Nucleus accumbens (tissue), 56 donors: ENCODE measurements at places on chromosomes 3 and 15.

DNA sequence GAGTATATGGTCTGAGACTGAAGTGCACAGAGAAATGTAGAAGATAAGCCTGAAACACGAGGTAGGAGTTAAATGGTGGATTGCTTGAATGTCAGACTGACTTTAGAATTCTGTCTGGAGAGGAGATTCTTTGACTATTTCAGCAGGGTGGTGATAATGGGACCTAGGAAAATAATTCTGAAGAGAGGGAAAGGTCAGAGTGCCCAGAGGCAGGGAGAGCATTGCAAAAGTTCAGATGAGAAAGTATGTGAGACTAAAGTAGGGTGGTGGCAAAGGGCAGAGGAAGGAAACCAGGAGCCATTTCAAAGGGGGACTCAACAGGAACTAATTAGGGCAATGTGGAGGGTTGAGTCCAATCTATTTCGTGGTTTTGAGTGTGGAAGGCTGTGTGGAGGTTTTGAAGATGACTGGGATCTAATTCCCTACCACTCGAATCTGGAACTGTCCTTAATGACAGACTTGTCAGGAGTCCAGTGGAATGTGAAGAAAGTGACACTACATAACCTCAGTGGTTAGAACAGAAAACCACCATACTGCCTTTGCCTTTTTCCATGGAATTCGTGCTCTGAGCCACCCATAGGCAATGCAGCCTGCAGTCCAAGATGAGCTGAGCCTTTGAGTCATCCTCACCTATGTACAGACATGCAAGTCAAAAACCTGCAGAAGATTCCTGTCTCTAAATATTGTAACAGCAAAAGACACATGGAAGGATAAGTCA lies 16.1 kb downstream of the CPOX start:
- DNase-seq: no peak

- DNase-seq: no peak
Observed at GRCh38 chr15:57218826-57219576, 157.3 kb upstream of the CGNL1 start.

DNA sequence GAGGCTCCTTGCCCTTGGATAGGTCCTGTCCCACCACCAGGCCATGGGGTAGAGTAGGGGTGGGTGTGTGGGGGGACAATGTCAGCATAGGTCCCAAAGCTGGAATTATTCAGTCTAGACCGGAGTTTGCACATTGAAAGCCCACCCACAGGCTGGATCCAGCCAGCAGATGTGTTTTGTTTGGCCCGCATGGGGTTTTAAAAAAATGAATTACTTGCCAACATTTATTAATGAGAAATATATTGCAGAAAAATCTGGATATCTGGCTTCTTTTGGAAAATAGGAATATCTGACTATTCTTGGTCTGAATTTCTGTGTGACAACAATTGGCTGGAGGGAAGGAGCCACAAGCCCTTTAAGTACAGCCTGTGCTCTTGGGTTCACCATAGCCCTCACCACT lies 17.3 kb upstream of the LRIG1 start:
- DNase-seq: no peak

DNA sequence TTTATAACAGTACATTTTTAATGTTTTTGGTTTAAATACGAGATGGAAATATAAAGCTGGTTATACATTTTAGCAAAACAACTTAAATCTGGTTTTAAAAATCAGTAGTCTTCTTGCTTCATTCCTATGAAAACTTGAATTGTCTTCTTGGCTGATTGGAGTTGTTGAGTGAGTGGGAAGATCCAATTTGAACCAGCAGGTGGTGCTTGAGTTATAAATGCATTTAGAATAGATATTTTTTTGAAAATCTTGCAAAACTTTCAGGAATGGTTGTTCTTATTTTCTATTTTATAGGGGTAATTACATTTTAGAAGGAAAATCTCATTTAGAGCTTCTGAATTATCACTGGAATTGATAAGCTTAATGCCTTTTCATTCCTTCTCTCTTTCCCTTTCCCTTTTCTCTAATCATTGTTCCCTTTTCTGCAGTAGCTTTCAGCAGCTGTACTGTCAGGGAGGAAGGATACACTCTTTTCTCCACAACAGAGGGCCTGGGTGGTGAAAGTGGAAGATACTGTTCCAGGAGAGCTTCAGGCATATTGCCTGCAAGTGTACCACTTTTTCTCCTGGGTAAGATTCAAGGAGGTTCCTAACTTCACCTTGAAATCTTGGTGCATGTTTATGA lies 335.6 kb downstream of the NLGN1 start:
- DNase-seq: no peak

DNA sequence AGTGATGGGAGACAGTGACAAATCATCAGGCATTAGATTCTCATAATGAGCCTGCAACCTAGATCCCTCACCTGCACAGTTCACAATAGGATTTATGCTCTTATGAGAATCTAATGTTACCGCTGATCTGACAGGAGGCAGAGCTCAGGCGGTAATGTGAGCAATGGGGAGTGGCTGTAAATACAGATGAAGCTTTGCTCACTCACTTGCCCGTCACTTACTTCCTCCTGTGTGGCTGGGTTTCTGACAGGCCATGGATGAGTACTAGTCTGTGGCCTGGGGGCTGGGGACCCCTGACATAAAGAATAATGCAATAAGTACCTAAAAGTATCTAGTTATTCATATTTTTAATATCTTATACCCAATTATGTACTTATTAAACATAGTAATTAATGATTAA lies 15.6 kb downstream of the IQCB1 start:
- no peak for DNase-seq

DNA sequence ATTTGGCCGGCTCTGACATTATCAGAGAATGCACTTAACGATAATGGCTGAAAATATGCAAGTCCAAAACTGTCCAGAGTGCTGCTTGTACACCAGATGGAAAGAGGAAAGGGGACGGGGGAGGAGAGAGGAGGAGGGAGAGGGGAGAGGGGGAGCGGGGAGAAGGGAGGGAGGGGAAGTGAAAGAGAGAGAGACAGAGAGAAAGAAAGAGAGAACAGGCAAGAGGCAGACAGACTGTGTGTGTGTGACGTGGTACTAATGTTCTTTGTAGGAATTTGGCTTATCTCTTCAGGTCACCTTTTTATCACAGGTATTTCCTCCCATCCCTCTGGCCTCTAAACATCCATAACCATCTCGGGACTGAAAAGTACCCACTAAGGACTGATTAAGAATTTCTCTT lies 75.1 kb upstream of the LMOD3 start:
- no peak for DNase-seq

DNA sequence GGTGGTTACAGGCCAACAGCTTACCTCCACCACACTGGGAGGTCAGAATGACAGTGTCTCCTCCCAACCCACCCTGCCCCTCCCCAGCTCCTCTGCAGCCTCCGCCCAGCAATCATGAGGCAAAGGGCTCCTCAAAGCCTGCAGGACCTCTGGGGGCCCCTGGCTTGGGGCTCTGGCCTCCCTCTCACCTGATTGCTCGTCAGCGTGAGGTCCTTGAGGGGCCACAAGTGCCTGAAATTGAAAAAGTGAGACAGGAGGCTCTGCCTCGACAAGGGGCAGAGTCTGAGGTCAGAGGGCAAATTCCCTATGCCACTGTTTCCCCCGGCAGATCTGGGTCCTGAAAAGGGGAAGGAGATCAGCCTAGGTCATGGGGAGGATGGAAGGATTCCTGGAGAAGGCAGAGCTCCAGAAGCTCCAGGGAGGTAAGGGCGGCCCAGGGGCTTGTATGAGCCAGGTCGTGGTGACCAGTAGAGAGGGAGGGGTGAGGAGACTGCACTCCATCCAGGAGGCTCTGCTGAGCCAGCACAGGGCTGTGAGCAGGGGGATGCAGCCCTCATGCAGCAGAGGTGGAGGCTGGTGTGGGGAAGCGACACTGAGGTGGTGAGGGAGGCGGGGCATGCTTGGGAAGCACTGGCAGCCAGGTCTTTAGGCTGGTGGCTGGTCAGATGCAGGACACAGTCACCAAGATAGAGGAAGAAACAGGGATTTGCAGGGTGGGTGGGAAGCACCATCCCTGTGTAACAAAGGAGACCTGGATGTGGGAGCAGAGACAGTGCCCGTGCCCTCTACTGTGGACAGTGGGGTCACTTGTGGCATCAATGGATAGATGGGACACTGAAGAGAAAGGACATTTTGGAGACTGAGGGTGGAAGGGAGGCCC lies 20.1 kb downstream of the ALS2CL start:
- no peak for DNase-seq

GRCh38 chr3:64674591-64675076 lies 13.2 kb downstream of the ADAMTS9 start:
- no peak for DNase-seq

DNA sequence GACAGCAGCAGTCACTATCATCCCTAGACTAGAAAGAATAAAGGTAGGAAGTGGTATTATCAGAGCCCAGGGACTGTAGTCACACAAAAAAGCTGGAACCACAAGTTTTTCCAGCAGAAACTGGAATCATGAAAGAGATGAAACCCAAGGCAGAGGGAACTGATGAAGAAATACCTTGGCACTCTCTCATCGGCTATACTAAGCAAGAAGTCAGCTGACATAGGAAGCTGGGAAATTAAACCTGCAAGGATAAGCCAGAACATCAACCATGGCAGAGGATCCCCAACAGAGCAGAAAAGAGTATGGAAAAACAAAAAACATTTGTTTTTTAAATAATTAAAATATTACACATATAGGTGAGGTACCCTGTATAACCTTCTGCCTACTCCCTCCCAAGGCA lies 86.5 kb downstream of the AQR start:
- no peak for DNase-seq

DNA sequence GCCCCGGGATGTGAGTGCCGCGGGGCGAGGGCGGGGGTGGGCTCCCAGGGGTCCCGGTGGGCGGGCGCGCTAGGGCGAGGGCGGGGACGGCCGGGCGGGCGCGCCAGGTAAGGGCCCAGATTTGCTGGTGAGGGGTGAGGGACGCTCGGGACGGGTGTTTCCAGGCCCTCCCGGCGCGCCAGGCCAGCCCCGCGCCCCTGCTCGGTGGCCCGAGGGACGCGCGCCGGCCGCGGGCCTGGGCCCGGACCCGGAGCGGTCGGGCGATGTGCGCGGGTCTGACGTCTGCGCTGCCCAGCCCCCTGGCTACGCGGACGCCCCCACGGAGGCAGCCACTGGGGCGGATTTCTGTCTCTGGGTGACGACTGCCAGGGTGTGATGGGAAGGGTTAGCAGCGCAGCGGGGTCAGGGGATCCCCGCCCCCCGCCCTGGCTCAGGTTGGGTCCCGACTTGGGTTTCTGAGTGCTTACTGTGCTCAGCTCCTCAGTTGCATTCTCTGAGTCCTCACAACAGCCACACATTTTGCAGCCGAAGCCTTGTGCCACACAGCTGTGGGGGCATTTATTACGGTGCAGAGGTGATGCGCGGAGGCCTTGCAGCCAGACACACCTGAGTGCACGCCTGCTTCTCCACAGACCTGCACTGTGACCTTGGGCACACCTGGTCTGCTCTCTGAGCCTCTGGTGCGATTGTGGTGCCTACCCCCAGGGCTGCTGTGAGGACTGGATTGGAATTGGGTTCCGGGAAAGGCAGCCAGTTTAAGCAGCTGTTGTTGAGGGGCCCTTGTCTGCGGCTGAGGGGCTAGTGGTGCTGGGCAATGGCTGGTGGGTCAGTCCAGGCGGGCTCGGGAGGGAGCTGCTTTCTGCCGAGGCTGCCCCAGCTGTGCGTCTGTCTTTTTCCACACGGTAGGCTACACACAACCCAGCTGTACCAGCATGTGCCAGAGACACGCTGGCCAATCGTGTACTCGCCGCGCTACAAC lies 523 bp downstream of the HDAC11 start:
- DNase-seq: no peak

GRCh38 chr3:157447026-157447694 lies 10.5 kb downstream of the PTX3 start:
- DNase-seq: no peak

GRCh38 chr3:196232154-196232881 lies 16.0 kb downstream of the SLC51A start:
- no peak for DNase-seq

DNA sequence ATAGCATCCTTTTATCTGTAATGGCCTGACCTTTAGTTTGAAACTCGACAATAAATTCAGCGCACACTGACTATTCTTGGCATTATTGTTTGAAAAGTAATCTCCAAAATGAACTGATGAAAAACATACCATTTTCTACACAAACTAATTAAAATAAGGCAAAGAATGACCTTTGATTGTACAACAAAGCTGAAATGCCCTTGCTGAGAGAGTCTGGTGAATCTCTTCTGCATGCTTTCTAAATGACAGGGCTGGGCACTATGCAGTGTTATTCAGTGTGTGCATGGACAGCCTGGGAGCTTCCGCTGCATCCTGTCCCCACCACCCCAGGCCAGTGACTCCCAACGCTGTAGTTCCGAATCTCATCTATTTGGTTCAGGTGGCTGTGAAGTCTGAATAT lies 530.8 kb downstream of the FOXP1 start:
- no peak for DNase-seq

- DNase-seq: no peak
Observed at GRCh38 chr3:144189044-144189443, 217.4 kb downstream of the DIPK2A start.

DNA sequence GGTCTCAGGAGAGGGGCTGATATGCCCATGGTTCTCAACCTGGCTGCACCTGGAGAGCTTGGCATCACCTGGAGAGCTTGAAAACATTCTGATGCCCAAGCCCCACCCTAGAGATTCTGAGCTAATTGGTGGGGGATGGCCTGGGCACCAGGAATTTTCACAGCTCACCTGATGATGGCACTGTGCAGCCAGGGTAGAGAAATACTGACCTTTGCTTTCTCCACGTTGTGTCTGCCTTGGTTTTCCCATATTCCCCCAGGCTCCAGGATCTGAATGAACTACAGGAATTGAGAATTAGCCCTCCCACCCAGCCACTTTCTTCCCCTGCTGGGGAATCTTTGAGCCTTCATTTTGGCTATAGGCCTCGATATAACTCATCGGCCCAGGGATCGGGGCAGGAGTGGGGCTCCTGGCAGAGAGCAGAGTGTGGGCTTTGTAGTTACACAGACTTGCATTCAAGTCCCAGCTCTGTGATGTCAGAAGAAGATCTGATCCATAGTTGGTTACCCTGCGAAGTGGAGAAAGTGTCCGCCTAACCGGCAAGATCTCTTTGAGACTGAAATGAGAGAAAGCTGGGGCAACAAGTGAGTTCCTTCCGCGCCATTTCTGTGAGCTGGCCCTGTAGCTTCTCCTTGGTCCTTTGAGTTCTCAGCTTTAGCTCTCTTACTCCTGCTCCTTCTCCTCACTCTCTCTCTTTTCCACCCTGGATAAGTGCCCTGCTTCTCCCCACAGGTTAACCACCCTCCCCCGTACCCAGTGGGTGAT lies 33.1 kb upstream of the UBE2Q2 start:
- DNase-seq: no peak

- DNase-seq: no peak
Observed at GRCh38 chr15:88342666-88343065, 86.1 kb upstream of the NTRK3 start.

GRCh38 chr15:83873966-83874365 lies 220.0 kb downstream of the ADAMTSL3 start:
- no peak for DNase-seq

- DNase-seq: no peak
Observed at GRCh38 chr15:31309893-31310606, 16.6 kb upstream of the KLF13 start.

DNA sequence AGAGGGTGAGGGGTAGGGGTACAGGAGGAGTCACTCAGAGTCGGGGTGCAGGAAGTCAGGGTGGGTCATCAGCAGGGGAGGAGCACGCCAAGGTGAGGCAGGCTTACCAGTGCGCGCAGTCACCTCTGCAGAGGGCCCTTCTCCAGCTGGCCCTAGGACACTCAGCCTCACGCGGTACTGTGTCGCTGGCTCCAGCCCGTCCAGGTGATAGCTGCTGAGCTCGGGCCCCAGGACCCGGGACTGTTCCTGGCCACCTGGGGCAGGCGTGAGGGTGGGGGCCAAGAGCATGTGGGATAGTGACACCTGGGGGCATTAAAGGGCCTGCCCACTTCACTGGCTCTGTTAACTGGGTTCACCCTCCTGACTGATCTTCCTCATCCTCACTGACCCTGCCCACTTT lies 7.4 kb downstream of the COL7A1 start:
- DNase-seq: no peak
